ENCODE measurements at places on chromosomes 6 and 20. TPM values are rescaled to one million over a fixed set of nuclear protein-coding genes. Genes with fewer than 3 reads are reported as not detected.

Gene NKAPL
- not detected for total RNA-seq

GRCh38 chr6:29230666-29231065, 60.0 kb downstream of the OR2J2 start:
- H3K27me3 ChIP-seq: no peaks in the 10 kb centered on the region
- DNase-seq: no peak

DNA sequence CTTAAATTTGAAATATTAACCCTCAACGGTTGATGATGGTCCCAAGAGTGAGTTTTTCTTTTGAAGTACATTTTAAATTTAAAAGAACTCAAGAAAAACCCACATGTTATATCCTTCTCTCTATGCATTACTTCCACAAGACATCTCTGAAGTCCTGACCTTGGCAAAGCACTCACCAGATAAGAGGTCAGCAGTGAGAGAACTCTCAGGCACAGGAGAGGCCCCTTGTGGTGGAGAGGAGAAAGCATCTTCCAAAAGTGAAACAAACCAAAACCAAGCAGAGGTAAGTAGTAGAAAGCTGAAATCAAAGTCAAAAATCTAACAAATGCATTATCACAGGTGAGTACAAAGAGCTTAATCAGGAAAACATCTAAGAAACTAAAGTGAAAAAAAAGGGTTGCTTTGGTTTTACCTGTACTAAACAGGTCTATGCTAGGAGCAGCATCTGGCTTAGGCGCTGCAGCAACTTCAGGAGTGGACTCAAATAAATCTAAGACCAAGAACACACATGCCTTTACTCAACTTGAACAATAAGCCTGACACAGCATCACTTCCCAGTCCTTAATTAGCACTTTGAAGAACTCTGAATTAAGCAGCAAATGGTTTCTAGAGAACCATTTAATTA, 80.5 kb downstream of the PRSS35 start:
- H3K4me3 ChIP-seq: no peak overlapping the region
- H3K27ac ChIP-seq: no peak overlapping the region
- peaks cover 5% of the 10 kb centered on the region for H3K27me3 ChIP-seq

Gene PHACTR3
- not detected for total RNA-seq
